ENCODE measurements at places on chromosomes 11 and 22.
A peak's percentile ranks its signal among the peaks of the same experiment; 100 is the strongest.

DNA sequence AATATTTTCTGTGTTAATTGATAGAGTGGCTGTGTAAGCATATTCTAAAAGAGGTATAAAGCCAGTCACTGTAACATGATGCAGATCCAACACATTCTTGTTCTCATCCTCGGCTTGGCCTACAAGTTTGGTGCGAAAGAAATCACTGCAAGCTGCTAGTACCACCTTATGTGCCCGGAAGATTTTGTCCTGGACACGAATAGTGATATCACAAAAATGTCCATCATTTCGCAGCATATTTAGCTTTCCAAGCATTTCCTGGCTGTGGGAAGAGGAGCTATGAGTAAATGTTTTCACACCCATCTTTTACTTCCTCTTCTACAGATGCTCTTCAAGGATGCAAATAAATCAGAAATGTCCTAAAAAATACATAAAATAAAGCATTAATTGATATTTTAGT, 53.1 kb downstream of the ZBTB44 start:
- DNase-seq = no peak

GRCh38 chr11:19472679-19473078, 231.9 kb upstream of the E2F8 start:
- DNase-seq = no peak

GRCh38 chr11:78541537-78541936, 33.1 kb downstream of the NARS2 start:
- no peak for DNase-seq

GRCh38 chr11:121587182-121587581, 134.4 kb upstream of the SORL1-AS1 start:
- no peak for DNase-seq

DNA sequence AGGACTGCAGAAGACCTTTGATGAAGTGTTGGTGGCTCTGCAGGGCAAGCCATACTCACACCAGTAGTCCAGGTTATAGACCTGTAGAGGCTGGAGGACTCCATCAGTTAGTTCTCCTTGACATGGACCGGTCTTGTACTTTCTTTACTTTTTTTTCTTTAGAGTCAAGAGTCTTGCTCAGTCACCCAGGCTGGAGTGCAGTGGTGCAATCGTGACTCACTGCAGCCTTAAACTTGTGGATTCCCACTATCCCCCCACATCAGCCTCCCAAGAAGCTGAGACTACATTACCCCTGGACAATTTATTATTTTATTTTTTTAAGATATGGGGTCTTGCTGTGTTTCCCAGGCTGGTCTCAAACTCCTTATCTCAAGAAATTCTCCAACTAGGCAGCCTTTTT, 49.6 kb upstream of the E2F8 start:
- no peak for DNase-seq

DNA sequence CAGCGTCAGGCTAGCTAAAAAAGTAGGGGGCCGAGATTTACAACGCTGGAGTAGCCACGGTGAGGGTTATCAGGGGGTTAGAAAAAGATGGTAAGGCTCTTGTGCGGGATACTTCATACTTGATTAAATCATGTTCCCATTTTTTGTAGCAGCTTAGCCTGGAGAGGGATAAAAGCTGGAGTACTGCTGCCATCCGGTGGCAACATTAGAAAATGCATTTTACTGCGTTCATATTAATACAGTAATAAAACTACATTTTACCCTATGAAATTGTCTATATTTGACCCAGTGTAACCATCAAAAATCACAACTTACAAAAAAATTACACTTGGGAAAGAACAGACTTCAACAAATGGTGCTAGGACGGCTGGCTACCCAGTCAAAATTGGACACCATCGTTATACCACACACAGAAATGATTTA, 17.3 kb downstream of the RPUSD4 start:
- DNase-seq = peak; percentile 31

- DNase-seq = no peak
These were observed 987.6 kb downstream of the TBC1D22A start for GRCh38 chr22:47750086-47750485.

- no peak for DNase-seq
These were observed 82.8 kb upstream of the ALKBH3 start for GRCh38 chr11:43797866-43798265.

DNA sequence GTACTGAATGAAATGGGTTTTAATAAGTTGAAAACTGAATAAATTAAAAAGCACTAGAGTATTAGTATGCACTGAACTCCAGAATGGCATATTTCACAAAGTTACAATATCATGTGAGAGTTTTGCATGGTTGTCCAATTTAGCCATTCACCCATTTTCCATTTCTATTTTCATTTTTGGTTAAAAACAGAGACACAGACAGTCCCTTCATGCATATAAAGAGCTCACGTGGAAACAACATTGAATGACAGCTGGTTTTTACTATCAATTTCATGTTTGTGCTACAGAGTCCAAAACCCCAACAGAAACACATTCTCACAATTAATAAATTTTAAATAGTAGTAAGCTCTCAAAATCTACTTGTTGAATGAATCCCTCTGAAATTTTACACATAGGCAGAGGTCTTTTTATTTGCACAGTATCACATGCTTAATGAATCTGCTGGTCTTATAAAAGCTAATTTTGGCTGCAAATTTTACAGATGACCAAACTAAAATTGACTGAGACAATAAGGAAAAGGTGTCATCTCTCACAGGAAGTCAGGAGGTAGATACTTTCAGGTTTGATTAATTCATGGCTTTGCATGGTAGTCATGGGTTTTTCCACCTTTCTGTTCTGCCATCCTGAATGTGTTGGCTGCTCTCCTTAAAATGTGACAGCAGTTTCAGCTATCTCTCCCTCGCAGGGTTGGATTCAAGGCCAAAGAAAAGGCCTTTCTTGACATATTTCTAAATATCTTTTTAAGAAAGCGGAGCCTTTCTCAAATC, 20.6 kb upstream of the DDI1 start:
- no peak for DNase-seq

GRCh38 chr11:86041975-86042378, 26.9 kb downstream of the PICALM start:
- peak; percentile 91 for DNase-seq

- DNase-seq = peak; percentile 16
These were observed 679 bp upstream of the DPP3 start for GRCh38 chr11:66479394-66480116.

GRCh38 chr11:75265851-75266531, 25.4 kb downstream of the TPBGL start:
- DNase-seq = no peak

DNA sequence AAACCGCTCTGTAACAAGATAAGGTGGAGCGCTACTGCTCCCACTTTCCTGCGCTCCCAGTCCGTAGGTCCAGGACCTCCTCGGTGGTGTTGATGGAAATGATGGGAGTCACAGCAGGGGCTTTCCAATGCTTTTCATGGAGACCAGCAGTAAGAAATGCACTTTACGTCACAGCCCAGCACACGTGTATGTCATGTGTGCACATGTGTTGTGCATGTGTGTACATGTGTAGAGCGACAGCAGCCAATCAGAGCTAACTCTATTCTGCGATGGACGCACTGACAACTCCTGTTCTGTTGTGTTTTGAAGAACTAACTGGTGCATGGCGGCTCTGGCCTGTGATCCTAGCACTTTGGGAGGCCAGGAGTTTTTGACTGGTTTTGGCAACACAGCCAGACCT, 1.2 kb downstream of the CHID1 start:
- no peak for DNase-seq

DNA sequence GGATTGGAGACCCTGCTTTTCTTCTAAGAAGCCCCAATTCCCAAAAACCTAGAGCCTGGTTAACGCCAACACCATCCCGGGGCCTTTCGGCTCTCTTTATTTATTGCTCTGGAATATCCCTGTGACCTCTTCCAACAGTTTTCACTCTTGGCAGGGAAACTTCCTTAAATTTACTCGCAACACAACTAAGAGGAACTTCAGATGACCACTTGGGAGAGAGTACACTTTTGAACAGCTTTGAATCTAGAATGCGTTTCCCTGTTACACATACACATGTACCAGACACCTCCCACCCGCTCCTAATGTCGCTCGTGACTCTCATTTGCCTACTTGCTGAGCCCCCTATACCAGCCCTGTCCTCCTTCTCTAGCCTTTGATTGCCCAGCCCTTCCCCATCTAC, 19.4 kb downstream of the TUBA8 start:
- no peak for DNase-seq

DNA sequence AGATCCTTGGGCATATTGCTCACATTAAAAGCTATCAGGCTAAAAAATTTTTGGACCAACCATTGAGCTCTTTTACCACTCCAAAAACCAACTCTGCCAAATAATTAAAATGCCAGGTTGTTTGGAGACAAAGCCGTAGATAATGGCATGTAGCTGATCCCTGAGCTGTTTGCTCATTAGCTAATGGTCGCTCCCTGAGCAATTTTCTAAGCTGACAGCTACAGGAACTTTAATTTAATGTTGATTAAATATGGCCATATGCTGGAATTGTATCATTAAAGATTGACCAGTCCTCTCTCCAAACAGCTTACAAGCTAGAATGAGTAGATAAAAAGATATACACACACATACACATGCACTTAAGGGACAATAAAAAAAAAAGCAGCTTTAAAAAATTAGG, 216.2 kb upstream of the ARHGAP20 start:
- DNase-seq = no peak

DNA sequence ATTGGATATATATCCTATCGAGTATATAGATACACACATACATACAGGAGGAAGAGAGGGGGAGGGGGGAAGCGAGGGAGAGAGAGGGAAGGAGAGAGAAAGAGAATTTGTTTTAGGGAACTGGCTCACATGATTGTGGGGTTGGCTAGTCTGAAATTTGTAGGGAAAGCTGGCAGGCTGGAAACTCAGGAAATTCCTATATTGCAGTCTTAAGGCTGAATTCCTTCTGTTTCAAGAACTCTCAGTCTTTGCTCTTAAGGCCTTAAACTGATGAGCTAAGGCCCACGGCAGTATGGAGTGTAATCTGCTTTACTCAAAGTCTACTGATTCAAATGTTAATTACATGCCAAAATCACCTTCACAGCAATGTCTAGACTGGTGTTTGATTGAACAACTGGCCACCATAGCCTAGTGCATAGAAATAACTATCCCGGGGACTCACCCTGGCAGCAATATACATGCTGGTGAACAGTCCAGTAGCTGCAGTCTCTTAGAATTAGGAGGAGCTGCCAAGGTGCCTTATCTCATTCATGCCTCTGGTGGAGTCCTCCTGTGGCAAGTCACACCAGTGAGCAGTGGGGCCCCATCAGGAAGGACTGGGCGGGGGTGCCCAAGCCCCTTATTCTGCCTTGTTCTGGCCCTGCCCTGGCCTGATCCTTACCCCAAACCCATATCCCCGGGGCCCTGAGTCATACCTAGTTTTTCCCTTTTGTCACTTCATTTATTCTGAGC, 59.7 kb upstream of the AMPD3 start:
- DNase-seq = no peak

- no peak for DNase-seq
These were observed 109.8 kb downstream of the KCNQ1 start for GRCh38 chr11:2554338-2555207.

DNA sequence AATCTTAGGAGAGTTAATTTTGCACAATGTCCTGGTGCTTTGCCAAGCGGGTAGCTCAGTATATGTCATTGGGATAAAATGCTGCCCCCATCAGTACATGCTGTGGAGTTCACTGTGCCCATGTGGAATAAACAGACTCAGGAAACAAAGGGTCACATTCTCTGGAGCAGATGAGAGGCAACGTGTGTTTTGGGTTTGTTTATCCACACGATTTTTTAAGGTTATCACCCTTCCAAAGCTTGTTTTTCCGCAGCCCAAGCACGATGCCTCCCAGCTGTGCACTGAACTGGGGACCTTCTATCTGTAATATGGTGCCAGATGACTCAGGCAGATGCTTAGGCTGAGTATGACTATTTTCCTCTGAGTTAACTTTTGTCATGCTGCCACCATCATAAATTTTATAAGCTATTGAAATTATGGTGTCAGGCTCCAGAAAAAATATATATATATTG, 6.5 kb downstream of the OR4D6 start:
- no peak for DNase-seq

DNA sequence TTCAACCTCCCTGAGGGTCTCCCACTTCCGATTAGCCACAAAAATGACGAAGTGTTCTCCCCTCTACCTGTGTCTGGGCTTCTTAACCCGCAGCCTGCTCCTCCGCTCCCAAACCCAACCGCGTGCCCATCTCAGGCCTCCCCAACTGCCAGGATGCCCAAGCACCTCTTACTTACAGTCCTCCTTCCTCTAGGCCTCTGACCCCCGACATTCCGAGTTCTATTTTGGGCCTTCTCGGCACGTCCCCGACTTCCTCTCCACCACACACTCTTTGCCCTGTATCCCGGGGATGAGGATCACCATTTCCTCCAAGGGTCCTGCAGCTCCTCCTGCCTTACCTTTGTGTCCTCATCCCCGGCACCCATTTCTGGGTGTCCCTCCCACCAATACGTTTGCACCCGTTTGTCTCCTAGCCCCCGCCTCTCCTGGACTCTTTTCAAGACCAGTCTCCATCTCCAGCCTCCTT, 388 bp upstream of the MUS81 start:
- DNase-seq = no peak

DNA sequence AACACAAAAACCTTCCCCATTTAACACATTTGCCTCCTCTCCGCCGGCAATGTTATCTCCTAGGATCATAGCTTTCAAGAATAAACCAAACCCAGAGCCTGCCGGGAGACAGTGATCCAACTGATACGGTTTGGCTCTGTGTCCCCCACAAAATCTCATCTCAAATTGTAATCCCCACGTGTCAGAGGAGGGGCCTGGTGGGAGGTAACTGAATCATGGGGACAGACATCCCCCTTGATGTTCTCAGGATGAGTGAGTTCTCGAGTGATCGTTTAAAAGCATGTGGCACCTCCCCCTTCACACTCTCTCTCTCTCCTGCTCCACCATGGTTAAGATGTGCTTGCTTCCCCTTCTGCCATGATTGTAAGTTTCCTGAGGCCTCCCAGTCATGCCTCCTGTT, 33.3 kb downstream of the RBFOX2 start:
- no peak for DNase-seq

DNA sequence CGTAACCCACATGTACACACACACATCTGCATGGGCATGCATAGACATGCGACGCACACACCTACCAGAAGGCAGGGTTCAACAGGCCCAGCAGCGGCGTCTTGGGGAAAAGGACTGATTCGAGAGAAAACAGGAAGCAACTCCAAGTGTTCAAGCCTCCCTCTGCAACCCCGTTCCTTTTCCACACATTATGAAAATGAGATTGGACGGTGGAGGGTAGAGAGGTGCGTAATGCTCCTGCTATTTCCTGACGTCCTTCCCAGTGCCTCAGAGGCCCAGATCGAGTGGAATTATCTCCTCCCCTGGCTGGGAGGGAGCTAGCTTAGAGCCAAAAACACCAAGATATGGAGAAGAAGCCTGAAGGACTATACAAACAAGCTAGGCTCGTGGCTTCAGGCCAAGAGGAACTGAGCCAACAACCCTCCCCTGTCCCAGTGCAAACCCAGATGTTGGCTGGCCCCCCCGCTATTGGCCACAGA, 289.2 kb downstream of the MN1 start:
- no peak for DNase-seq

DNA sequence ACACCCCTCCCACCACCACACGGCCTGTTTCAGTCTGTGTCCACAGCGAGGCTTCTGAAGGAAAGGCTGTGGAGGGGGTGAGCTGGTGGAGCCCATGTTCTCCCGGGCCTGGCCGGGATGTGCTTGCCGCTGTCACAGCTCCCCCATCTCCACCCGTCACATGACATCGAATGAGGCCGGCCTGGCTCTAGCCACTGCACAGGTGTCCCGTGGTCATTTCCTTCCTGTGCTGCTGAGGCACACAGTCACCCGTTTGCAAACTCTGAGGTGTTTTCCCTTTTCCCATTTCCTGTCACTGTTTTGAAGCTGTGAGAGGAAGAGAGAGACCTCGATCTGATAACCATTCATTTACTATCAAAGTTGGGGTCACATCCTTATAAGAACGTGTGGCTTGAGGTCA, 55.7 kb upstream of the CLDN5 start:
- DNase-seq = no peak

GRCh38 chr11:128825050-128825784, 41.9 kb downstream of the KCNJ1 start:
- DNase-seq = no peak

Measured in globus pallidus (tissue), 1 donor.